ENCODE measurements at places on chromosomes 3 and 15.

- no peak for ATAC-seq
Observed at GRCh38 chr3:126836220-126836860, 132.3 kb downstream of the CHCHD6 start.

DNA sequence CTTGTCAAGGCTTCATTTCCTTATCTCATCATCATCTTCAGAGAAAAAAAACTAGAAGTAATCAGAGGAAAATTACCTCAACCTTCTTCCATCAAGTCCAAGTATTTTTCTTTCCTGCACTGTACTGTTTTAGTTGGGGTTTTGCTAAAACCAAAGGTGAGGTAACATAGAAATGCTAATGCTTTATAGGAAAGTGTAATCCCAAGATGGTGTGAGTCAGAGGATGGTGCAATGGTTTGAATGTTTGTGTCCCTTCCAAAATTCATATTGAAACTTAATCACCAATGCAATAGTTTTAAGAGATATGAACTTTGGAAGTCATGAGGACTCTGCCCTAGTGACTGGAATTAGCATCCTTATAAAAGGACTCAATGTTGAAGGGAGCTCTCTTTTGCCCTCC is 79.5 kb downstream of the KBTBD8 start:
- no peak for ATAC-seq

DNA sequence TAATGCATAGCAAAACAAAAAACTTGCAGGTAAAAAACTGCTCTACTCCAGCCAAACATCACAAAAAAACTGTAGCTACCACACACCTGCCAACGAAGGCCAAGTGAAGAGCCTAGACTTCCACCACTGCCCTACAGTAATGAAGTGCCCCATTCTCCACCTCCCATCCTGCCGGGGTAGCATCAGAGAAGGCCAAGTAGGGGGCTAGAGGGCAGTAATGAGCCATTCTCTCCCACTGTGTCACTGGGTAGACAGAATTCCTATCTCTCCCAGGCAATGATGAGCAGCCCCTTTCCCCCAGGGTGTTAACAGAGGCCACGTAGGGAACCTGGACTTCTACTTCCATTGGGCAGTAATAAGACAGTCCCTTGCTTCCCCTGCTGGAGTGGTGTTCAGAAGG is 9.5 kb downstream of the SEC22C start:
- ATAC-seq = no peak

- ATAC-seq = no peak
Observed at GRCh38 chr3:176964661-176965060, 232.6 kb downstream of the TBL1XR1 start.

DNA sequence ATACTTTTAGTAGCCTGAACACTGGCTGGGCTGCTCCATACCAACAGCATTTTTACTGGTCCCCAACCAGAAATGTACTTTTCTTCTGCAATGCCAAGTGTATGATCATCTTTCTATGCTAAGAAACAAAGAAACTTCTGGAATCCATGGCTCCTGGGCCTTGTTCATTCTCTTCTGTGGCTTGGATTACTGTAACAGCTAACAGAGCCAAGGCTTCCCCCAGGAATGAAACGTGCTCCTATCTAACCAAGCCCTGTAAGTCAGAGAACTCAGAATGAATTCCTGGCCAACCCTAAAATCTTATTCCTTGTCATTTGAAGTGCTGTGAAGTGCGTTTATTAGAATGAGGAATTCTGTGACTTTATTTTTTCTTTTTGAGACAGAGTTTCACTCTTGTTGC is 102.9 kb upstream of the RAD18 start:
- ATAC-seq = no peak

Data from stimulated activated memory B cell treated with anti-CD40 and anti-IgM and Interleukin-4, amounts not matched to agents 10 μg/mL and 1 μg/mL and 100 μg/mL, for 72 hours (primary cell).